ENCODE measurements at places on chromosomes 4 and X. TPM values are rescaled to one million over a fixed set of nuclear protein-coding genes. Genes with fewer than 3 reads are reported as not detected.

The SLC35A2 gene
- total RNA-seq: 15.3 TPM

The SUPT20HL1 gene
- total RNA-seq: not detected

The TLR1 gene
- 8.1 TPM for total RNA-seq

The MTMR8 gene
- total RNA-seq: 4.0 TPM

The KIF4A gene
- total RNA-seq: 44.3 TPM

The XPNPEP2 gene
- total RNA-seq: 1.7 TPM

DNA sequence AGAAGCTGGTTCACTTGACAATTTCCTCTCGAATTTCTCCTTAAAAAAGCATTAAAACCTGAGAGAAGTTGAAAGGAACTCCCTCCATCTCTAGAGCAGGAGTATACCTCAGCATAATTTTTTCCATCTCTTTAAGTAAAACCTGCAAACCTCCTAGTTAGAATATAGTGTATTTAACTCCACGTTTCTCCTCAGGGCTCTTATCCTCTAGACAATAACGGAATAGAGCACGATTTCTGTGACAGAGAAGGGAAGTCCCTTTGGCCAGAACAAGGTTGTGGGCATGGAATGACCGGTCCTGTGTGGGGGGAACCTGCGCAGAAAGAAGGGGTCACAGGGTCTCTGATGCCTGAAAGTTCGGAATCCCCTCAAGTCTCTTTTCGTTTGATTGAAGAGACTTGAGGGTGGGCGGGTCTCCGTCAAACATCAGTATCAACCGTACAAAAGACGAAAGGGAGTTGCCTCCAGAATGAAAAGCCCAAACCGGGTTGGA, 697 bp downstream of the ZNF280C start:
- peak overlapping the region; percentile 83 for H3K4me3 ChIP-seq
- DNase-seq: no peak
- peaks cover 2% of the 10 kb centered on the region for H3K36me3 ChIP-seq

DNA sequence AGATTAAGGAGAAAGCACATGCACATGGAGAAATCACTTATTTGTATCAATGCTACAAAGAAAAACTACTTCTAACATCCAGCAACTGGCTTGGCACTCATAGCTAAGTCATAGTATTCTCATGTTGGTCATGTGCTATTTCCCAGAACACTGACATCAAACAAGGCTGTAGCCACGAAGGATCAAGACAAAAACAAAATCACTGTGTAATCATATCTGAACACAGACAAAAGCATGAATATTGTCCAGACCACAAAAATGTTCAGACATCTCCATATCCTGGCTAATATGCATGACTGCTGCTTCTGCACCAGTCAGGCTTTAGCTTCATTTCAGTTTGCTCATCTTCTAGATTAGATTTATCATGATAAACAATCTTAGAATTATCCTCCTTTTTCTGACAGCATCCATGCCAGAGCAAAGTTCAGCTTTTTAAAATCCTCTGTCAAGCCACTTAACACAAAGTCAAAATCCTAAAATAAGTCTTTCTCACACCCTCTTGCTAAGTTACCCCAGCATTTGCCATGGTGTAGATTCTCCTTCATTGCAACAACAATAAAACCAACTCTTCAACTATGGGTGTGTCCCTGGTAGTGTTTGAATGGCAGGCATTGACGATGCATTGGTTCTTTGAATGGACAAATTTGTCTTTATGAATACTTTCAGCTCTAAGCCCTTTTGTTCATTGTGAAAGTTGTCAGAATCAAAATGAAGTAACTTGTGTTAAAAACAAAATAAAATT, 39.1 kb upstream of the NPFFR2 start:
- H3K4me3 ChIP-seq: no peak overlapping the region
- DNase-seq: no peak
- H3K27me3 ChIP-seq: no peaks in the 10 kb centered on the region
- no peak overlapping the region for H3K27ac ChIP-seq
- no peaks in the 10 kb centered on the region for H3K36me3 ChIP-seq

GRCh38 chr4:76313547-76313946, 7.0 kb downstream of the STBD1 start:
- peaks cover 32% of the 10 kb centered on the region for H3K27me3 ChIP-seq
- peaks cover 14% of the 10 kb centered on the region for H3K36me3 ChIP-seq
- no peak for DNase-seq
- H3K27ac ChIP-seq: no peak overlapping the region
- H3K4me3 ChIP-seq: no peak overlapping the region

- H3K4me3 ChIP-seq: peak within 1 kb of the TSS; percentile 58
- DNase-seq: no peak
- no peaks in the 10 kb centered on the region for H3K27me3 ChIP-seq
- H3K36me3 ChIP-seq: peaks cover 9% of the 10 kb centered on the region
- H3K27ac ChIP-seq: peak within 1 kb of the TSS; percentile 46
- H3K4me1 ChIP-seq: peaks cover 53% of the 10 kb centered on the region
These were observed at the start of gene CYSLTR1 for GRCh38 chrX:78327370-78328086. CYSLTR1 (minus strand) TSS chrX:78327611; CDS start chrX:78273746, 53,865 bp downstream.

DNA sequence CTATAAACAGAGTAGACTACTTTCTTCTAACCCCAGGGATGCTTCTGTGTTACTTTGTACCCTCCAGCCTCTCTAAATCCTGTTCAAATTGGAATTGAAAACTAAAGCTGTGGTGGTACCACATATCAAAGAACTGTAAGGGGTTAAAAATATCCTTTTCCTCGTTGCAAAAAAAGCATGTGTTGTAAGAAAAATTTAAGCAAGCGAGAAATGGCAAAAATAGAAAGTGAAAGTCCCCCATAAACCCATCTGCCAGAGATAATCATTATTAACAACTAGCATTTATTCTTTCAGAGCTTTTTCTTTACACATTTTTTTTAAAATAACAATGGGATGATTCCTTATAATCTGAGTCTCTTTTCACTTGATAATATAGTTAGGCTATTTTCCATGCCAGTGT, 40.6 kb downstream of the TMEM164 start:
- no peaks in the 10 kb centered on the region for H3K36me3 ChIP-seq
- no peak overlapping the region for H3K4me3 ChIP-seq
- H3K27me3 ChIP-seq: no peaks in the 10 kb centered on the region
- peaks cover 18% of the 10 kb centered on the region for H3K4me1 ChIP-seq
- no peak for DNase-seq

DNA sequence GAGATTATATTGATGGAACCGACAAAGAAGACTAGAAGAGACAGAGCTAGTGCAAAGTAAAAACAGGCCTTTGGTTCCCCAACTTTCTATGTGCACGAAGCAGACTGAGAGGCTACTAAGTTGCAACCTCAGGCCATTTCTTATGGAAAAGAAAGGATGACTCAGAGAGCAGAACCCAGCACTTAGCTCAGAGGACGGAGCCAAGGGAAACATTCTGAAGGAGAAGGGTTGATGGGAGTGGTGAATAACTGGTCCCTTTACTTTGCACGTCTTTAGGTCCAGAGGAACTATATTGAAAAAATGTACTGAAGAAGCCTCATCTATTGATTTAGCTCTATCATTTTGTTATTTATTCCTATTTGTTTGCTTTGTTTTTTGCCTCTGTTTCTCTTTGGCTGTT, 182.1 kb downstream of the CPE start:
- H3K27me3 ChIP-seq: no peaks in the 10 kb centered on the region
- no peaks in the 10 kb centered on the region for H3K4me1 ChIP-seq
- DNase-seq: no peak
- H3K4me3 ChIP-seq: no peak overlapping the region
- H3K27ac ChIP-seq: no peak overlapping the region
- H3K36me3 ChIP-seq: no peaks in the 10 kb centered on the region

- H3K4me3 ChIP-seq: no peak overlapping the region
- DNase-seq: no peak
- no peak overlapping the region for H3K27ac ChIP-seq
- no peaks in the 10 kb centered on the region for H3K4me1 ChIP-seq
These were observed 99.8 kb downstream of the PPA2 start for GRCh38 chr4:105374071-105374470.

- H3K4me1 ChIP-seq: peaks cover 98% of the 10 kb centered on the region
- peak overlapping the region; percentile 96 for H3K27ac ChIP-seq
- DNase-seq: no peak
- peaks cover 44% of the 10 kb centered on the region for H3K36me3 ChIP-seq
- H3K4me3 ChIP-seq: peak overlapping the region; percentile 70
These were observed 17.8 kb downstream of the GAB3 start for GRCh38 chrX:154733066-154733425.

- H3K4me1 ChIP-seq: peaks cover 23% of the 10 kb centered on the region
- H3K27me3 ChIP-seq: peaks cover 9% of the 10 kb centered on the region
- H3K4me3 ChIP-seq: peak overlapping the region; percentile 88
- DNase-seq: no peak
- peak overlapping the region; percentile 99 for H3K27ac ChIP-seq
- peaks cover 2% of the 10 kb centered on the region for H3K36me3 ChIP-seq
These were observed 645 bp upstream of the RAB28 start for GRCh38 chr4:13484749-13485221.

DNA sequence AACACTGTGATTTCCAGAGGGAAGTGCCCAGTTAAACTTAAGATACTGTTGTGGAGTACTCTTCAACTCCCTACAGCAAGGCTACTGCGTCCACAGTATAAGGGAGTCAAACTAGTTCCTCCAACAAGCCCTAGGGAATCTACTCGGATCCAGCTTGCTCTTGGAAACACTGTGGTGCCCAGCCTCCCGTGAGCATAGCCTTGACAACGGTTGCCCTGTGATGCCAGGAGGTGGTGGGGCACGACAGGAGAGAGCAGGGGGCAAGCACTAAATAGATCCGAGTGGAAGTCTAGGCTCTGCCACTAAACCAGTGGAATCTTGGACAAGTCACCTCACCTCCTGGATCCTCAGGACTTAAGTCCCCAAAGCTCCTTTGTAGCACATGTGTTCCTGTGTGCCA, 45.6 kb downstream of the SMC1A start:
- H3K27ac ChIP-seq: no peak overlapping the region
- H3K4me1 ChIP-seq: peaks cover 2% of the 10 kb centered on the region
- no peaks in the 10 kb centered on the region for H3K27me3 ChIP-seq
- peaks cover 27% of the 10 kb centered on the region for H3K36me3 ChIP-seq
- no peak overlapping the region for H3K4me3 ChIP-seq
- DNase-seq: no peak

- DNase-seq: no peak
- no peak overlapping the region for H3K4me3 ChIP-seq
- no peak overlapping the region for H3K27ac ChIP-seq
- H3K27me3 ChIP-seq: peaks cover 8% of the 10 kb centered on the region
These were observed 94.0 kb upstream of the TBL1X start for GRCh38 chrX:9370893-9371292.

DNA sequence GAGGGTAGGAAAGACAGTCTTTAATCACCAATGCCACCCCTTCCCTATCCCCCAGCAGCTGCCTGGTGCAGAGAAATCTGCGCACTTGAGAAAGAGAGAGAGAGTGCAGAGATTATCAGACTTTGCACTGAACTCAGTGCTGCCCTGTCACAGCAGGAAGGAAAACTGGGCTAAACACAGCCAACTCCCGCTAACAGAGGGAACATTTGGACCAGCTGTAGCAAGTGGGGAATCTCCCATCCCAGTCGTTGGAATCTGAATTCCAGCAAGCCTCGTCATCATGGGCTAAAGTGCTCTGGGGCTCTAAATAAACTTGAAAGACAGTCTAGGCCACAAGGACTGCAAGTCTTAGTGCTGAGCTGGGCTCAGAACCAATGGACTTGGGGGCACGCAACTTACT, 168.7 kb downstream of the DLG3 start:
- no peaks in the 10 kb centered on the region for H3K4me1 ChIP-seq
- H3K27me3 ChIP-seq: peaks cover 9% of the 10 kb centered on the region
- no peak overlapping the region for H3K27ac ChIP-seq
- H3K4me3 ChIP-seq: no peak overlapping the region
- DNase-seq: no peak

GRCh38 chr4:184432127-184432922, 42.0 kb downstream of the IRF2 start:
- DNase-seq: no peak
- peaks cover 28% of the 10 kb centered on the region for H3K36me3 ChIP-seq
- H3K27me3 ChIP-seq: no peaks in the 10 kb centered on the region
- H3K4me1 ChIP-seq: peaks cover 16% of the 10 kb centered on the region
- no peak overlapping the region for H3K4me3 ChIP-seq

DNA sequence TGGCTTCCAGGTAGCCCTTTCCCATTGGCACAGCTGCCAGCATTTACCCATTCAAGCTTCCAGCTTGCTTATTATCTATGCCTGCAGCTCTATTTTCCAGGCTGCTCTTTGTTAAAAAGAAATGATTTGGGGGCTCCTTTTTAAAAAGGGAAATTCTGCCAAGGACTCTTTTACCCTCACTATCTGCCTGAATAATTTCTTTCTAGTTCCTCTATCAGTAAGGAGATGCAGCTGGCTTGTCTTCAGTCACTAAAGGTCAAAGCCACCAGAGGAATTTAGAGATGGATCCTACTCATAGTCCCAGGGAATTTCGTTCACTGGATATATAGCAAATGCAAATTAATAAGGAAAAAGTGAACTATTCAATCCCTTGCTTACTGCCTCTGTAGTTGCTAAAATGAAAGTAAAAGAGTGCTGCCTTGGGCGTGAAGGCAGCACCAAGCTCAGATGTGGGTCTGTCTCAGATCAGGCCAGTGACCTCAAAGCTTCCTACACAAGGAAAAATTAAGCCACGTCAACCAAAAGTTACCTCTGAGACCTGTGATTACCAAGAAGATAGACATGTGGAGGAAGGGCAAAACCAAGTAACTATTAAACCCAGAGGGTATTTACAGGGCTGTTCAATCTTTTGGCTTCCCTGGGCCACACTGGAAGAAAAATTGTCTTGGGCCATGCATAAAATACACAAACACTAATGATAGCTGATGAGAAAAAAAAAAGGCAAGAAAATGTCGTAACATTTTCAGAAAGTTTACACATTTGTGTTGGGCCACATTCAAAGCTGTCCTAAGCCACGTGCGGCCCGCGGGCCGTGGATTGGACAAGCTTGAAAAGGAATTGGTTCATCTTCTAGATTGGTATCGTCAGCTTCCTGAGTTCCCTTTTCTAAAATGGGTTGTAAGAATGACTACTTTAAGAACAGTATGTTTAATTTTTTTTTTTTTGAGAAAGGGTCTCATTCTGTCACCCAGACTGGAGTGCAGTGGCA, 5.3 kb downstream of the ARSF start:
- peak; percentile 33 for DNase-seq
- H3K27ac ChIP-seq: peak overlapping the region; percentile 88
- peaks cover 19% of the 10 kb centered on the region for H3K4me1 ChIP-seq
- H3K4me3 ChIP-seq: peak overlapping the region; percentile 39
- no peaks in the 10 kb centered on the region for H3K36me3 ChIP-seq

DNA sequence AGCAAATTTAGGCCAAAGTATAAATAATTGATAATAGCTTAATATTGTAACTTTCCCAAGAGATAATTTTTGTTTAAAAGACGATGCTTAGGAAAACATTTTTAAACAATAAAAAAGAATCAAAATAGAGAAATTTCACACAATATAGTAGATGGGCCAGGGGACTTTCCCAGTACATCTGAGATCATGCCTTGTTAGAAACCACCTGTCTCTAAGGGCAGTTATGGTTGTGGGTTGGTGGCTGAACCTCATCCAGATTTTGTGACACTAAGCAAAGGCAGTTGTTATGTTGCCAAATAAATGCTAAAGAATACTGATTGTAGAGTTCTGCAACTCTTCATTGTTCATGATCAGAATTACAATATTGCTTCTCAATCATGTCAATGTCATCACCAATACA, 270.6 kb downstream of the BANK1 start:
- no peak overlapping the region for H3K27ac ChIP-seq
- no peak overlapping the region for H3K4me3 ChIP-seq
- no peaks in the 10 kb centered on the region for H3K36me3 ChIP-seq
- no peaks in the 10 kb centered on the region for H3K4me1 ChIP-seq
- peaks cover 5% of the 10 kb centered on the region for H3K27me3 ChIP-seq
